ENCODE measurements at places on chromosomes 1 and 21.
A peak's percentile ranks its signal among the peaks of the same experiment; 100 is the strongest.

- DNase-seq: peak; percentile 83
These were observed 46.3 kb downstream of the GPA33 start for GRCh38 chr1:167043752-167044488.

GRCh38 chr1:93651695-93652094 lies 29.9 kb downstream of the BCAR3 start:
- no peak for DNase-seq

DNA sequence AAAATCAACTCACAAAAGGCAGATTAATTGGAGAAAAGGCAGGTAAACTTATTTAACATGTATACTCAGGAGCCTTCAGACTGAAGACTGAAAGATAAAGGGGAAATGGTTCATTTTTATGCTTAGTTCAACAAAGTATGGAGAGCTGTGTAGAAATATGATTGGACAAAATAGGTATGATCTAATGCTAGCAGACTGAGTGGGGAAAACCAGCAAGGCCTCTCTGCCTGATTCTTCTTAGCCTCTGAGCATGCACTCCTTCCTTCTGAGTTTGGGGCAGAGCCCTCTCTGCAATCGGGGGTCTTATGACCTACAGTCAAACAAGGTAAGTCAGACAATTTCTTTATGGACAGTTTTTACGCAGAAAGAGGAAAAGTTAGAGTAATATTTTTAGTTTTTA lies 38.8 kb upstream of the SUCO start:
- DNase-seq: no peak

DNA sequence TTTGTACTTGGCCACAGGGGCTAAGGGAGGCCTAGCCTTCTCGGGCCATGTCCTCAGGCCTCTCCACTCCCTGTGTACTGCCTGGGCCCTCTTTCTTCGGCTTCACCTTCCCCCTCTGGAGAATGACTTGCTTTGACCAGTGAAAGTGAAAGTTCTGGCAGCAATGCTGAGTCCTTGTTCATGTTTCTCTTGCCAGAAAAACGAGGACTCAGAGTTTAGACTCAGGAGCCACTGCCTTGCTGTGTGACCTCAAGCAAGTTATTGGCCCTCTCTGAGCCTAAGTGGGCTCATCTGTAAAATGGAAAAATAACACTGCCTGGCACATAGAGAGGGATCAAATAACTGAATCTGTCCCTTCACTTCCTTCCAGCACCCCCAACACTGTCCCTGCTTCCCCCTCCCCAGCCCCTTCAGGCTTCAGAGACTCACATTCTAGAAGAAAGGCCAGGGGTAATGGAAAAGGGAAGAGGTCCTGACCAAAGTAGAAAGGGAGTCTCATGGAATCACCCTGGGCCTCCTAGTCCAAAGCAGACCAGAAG lies 1.5 kb downstream of the C1QA start:
- no peak for DNase-seq

DNA sequence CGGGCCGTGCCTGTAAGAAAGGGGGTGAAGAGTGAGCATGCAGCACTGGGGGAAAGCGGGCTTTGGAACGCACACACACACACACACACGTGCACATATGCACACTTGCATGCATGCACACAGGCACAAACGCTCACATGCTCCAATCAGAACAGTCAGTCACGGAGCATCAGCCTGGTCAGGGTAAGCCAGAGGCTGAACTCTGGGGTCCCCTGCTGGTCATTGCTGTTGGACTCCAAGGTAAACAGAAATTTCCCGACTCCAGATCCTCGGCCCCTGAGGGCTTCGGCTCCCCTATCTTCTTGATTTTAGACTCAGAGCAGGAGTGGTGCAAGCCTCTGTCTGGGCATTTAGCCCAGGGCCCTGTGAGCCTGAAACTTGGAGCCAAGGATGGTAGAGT lies 54.2 kb downstream of the SYT2 start:
- DNase-seq: no peak

GRCh38 chr1:15680561-15681348 lies 3.4 kb upstream of the PLEKHM2 start:
- DNase-seq: no peak

- no peak for DNase-seq
These were observed 23.8 kb downstream of the MAST2 start for GRCh38 chr1:45827256-45827655.

DNA sequence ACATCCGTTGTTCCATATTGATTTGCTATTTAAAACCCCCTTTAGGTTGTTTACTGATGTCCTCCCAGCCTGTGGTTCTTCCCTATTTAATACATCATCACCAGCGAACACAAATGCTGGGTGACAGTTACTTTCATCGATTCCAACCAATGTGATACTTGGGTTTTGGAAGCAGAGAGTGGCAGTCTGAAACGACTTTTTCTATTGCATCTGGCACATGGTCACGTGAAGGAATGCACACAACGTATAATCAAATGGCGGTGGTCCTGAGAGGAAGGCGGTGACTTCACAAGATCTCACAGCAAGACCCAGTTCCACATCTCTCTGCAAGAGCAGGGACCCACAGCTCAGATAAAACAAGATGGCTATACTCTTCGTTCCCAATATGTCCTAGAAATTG lies 213.9 kb downstream of the DSCAM start:
- DNase-seq: no peak

DNA sequence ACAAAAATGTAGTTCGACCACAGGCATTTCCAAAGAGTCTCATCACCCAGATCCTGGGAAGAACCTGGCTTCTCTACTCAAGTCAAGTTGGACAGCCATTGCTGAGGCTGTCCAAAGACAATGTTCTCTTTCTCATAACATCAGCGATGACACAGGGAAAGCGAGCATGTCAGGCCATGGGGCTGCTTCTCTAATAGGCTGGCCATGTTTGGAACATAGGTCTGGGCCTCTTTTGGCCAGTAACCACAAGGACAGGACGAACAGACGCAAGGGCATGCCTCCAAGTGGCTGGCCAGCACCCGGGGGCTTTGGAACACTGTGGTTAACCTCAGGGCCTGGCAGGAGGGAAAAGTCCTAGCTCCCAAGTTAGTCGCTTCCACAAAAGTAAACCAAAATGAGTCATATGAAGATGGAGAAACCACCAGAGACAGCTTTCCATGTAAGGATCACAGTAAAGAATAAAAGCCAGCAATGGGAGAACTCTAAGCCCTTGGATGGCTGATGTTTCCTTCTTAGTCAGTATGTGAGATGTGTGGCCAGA lies 80.6 kb upstream of the SLC44A3 start:
- no peak for DNase-seq

GRCh38 chr1:216690603-216691002 lies 32.6 kb downstream of the ESRRG start:
- DNase-seq: no peak

DNA sequence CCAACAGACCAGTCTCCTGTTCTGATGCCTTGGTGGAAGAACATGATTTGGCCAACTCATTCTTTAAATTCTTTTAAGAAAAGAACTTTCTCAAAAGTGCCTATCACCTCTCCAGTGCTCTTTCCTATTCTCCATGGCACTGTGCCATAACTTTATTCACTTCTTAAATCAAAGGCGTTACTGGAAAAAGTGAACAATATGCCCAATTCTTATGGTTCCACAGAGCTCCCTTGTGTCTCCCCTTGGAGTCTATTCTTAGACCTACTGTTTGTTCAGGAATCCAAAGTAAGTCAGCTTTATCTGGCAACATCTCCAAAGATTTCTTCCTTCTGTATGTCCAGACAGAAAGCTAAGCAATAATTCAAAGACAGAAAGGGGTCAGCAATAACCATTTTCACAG lies 111.9 kb upstream of the MAGI3 start:
- DNase-seq: no peak

DNA sequence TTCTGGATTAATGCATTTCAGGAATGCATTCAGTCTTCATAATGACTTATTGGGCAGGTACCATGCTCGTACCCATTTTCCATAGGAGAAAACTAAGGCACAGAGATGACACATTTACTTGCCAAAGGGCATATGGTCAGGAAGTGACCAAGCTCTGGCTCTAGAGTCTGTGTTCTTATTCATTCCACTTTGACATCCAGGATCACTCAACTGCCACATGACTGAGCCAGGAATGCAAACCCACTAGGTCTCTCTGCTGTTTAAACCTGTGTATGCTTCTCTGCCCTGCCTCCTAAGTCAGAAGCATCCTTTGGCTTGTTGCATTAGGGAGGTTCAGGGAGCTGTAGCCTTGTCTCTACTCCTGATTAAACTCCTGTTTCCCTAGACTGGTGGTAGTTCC lies 7.5 kb downstream of the KAZN start:
- DNase-seq: no peak

GRCh38 chr1:39711104-39711965 lies 20.1 kb upstream of the HPCAL4 start:
- DNase-seq: no peak

- DNase-seq: no peak
These were observed 111.2 kb downstream of the IFI44 start for GRCh38 chr1:78760858-78761257.

DNA sequence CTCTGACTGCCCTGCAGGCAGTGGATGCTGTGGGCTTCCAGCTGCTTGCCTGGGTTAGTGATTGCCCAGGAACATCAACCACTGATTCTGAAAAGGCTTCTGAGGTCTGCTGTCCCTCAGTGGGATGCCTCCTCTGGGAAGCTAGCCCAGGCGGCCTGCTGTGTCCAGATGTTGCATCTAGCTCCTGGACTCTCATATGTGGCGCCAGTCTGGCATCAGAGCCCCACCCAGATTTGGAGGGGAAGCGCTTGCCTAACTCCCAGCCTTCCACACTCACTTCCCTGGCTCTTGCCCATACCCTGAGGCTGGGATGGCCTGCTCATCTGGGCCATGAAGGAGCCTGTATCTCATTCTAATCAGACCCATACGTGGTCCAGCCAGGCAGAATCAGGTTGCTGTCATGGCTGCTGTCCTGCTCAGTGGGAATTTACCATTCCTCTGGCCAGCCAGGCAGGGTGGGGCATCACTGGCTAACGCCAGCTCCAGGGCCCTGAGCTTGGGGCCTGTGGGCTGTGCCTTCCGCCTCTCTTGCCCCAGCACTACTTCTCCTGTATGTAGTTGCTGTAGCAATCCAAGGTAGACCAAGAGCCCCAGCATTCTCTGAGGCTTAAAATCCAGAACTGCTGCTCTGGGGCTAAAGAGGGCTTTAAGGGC lies 4.1 kb downstream of the CSF1 start:
- DNase-seq: no peak

DNA sequence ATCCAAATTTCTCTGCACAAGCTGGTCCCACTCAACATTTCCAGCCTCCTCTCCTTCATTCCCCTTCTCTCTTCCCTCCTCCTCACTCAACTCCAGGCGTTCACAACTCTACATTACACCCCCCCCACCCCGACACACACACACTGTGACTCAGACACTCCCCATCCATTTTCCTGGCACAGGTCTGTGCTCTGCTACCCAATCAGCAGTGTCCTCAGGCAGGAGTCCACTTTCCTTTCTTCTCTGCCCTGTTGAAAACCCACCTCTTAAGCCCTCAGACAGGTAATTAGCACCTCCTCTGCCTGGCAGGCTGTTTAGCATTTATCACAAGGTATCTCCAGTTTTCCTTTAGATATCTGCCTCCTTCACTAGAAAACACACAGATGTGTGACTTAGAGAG lies 8.8 kb upstream of the LMX1A start:
- no peak for DNase-seq

DNA sequence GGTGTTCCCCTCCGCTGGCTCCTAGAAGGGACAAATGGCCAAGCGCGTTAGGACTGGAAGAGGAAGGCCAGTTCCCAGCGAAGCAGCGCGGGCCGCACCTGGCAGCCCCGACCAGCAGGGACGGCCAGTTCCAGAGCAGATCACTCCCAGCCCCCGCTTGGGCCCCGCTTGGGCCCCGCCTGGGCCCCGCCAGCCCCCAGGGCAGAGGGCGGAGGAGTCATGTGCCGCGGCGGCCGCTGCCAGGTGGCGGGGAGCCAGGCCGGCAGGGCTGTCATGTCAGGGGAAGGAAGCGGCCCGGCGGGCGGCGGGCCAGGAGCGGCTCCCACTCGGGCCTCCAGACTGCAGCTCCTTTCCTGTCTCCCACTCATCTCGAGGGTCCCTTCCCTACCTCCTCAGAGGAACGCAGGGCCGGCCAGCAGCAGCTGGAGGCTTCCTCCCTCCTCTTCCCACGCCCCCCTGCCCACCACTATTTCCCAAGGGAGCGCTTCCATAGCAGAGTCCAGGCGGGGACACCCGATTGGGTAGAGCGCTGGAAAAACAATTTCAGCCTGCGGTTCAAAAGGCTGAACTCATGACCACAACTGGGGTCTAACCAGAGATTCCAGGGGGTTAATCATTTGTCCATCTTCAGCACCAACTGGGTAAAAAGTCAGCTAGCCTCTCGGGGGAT lies 16.5 kb downstream of the ZNF697 start:
- DNase-seq: no peak

GRCh38 chr1:41745022-41745421 lies 173.7 kb downstream of the HIVEP3 start:
- DNase-seq: no peak

GRCh38 chr21:37842163-37842919 lies 73.9 kb downstream of the KCNJ6 start:
- no peak for DNase-seq

DNA sequence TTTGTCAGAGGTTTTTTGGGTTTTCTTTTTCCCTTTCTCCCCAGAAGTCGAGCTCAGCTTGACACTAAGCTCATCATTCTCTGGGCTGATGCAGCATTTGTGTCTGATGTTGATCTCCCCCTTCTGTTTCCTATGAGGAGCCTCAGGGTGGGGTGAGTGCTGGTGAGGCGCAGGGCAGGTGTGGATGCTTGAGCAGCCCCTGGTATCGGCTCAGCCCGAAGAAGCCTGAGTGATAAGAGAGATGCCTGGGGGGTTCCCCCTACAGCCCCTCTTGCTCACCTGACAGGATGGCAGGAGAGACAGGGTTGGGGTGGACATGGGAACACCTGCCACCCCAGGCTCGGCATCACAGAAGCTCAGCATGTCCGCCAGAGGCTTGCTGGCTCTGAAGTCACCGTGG lies 239.0 kb downstream of the RHOU start:
- no peak for DNase-seq

GRCh38 chr1:110148961-110149360 lies 1.3 kb upstream of the SLC6A17 start:
- no peak for DNase-seq

All from stimulated activated naive CD8-positive, alpha-beta T cell treated with anti-CD3 and anti-CD28 coated beads, Interleukin-15, amount 100 ng/mL, for 72 hours (primary cell).